ENCODE measurements at places on chromosomes 13 and 19. TPM values are rescaled to one million over a fixed set of nuclear protein-coding genes. Genes with fewer than 3 reads are reported as not detected.

Gene RPS28
- 2,519 TPM for polyA plus RNA-seq

Gene ATP7B
- 1.9 TPM for polyA plus RNA-seq

DNA sequence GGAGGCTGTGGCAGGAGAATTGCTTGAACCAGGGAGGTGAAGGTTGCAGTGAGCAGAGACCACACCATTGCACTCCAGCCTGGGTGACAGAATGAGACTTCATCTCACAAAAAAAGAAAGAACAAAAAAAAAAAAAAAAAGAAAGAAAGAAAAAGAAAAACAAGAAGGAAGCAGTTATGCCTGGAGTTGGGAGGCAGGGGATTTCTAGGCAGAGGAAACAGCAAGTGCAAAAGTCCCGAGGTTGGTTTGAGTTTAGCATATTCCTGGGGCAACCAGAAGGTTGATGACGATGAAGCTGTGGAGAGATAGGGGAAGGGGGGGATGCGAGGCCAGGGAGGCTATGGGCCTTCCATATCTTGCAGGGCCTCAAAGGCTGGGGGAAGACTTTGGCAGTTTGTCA, 11.5 kb upstream of the EML2 start:
- no peak for DNase-seq

Gene FBXO27
- polyA plus RNA-seq: 4.9 TPM

All from brain (organoid and tissue), 16 donors.